ENCODE measurements at places on chromosomes 1 and 21. TPM values are rescaled to one million over a fixed set of nuclear protein-coding genes. Genes with fewer than 3 reads are reported as not detected.

GRCh38 chr1:228029281-228029680, 22.5 kb downstream of the WNT3A start:
- DNase-seq = no peak

DNA sequence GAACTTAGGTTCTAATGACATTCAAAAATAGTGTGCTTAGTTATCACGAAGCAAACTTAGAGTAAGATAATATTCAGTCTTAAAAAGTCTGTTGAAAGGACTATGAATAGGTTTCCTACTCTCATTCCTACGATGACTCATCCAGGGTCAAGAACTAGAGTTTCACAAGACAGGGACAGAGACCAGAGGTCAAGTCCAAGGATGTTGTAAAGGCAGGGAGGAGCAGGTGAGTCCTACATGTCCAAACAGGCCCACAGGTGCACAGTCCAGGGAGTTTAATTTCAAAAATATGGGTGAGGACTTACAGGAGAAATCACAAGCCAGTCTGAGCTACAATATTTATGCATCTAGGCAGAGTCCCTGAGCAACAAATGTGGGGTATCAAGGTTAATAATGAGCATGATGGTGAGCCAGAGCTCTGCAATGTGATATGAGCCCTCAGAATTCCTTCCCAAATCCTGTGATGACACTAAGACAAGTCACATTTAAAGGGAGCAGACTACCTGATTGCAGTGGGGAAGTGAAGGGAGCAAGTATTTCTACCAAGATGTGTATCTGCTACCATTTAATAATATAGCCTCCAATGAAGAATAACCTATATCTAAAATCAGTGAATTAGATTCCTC, 100.0 kb upstream of the NRIP1 start:
- no peak for DNase-seq

DNA sequence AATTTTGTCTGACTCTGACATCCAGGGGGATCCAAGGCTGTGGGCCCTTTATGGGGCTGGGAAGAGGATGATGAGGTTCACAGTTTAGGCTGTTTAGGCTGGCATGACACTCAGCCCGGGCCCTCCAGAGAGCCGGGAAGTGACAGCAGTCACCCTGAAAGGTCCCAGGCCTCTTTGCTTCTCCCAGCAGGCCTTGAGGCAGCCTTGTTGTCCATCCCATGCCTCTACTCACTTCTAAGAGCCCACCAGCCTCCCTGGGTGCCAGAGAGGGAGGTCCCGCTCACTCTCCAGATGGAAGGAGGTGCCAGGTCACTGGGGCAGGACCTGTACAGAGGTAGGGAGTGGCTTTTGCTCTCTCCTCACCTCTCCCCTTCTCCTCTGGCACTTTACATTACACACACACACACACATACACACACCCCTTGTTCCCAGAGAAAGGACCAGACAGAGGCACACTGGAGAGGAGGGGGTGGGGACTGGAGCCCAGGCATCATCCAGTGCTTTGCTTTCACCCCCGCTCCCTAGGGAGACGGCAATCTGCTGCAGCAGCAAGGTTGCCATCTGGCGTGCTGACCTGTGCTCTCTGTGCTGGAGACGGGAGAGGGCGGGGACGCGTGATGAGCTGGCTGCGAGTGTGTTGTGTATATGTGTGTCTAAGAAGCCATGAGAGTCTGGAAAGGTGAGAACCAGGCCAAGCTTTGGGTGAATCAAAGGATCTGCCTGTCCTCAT, 4.6 kb downstream of the KLHDC8A start:
- DNase-seq = no peak

BEST4 gene
- total RNA-seq = 0.79 TPM

ZMYND12 gene
- 0.74 TPM for total RNA-seq

DNA sequence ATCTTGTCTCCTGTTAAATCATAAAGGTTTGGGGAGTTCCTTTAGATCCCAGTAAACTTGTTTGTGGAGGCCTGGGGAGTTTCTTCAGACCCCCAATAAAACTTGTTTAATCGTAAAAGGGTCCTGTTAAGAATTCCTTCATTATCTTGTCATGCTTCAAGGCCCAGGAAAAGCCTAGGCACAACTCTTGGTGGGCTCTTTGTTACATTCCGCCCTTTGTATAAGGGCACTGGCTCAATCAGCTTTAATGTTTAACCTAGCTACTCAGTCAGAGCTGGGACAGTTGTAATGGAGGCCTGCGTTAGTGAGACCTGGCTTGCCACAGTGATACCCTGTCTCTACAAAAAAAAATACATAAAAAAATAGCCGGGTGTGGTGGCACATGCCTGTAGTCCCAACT, 77.2 kb downstream of the MPZL1 start:
- no peak for DNase-seq

WNT3A gene
- not detected for total RNA-seq

SLC37A1 gene
- total RNA-seq = 18.4 TPM

MYBPH gene
- not detected for total RNA-seq

ARHGEF2 gene
- 159 TPM for total RNA-seq

ITPKB gene
- 40.3 TPM for total RNA-seq

GRCh38 chr1:97461782-97462181, 459.1 kb downstream of the DPYD start:
- no peak for DNase-seq

ANGPTL3 gene
- total RNA-seq = not detected

F13B gene
- total RNA-seq = not detected

Measured in activated naive CD4-positive, alpha-beta T cell treated with anti-CD3 and anti-CD28 coated beads for 36 hours (primary cell).